ENCODE measurements at places on chromosomes 7 and 10. TPM values are rescaled to one million over a fixed set of nuclear protein-coding genes. Genes with fewer than 3 reads are reported as not detected.
A peak's percentile ranks its signal among the peaks of the same experiment; 100 is the strongest.

NOM1 gene
- total RNA-seq = 18.1 TPM

TAS2R5 gene
- not detected for total RNA-seq

HABP2 gene
- total RNA-seq = not detected

LIPJ gene
- under 0.01 TPM for total RNA-seq

MYH16 gene
- 1.1 TPM for total RNA-seq

SAMD9L gene
- 25.9 TPM for total RNA-seq

TSPAN13 gene
- 5.5 TPM for total RNA-seq

INA gene
- total RNA-seq = 7.9 TPM

AOAH gene
- not detected for total RNA-seq

CLDN4 gene
- 1.2 TPM for total RNA-seq

GSTO2 gene
- 2.3 TPM for total RNA-seq

SNX10 gene
- 31.1 TPM for total RNA-seq

FAM149B1 gene
- 13.6 TPM for total RNA-seq

- DNase-seq = peak; percentile 48
Observed at GRCh38 chr10:32054094-32054493, 2.1 kb downstream of the KIF5B start.

DNA sequence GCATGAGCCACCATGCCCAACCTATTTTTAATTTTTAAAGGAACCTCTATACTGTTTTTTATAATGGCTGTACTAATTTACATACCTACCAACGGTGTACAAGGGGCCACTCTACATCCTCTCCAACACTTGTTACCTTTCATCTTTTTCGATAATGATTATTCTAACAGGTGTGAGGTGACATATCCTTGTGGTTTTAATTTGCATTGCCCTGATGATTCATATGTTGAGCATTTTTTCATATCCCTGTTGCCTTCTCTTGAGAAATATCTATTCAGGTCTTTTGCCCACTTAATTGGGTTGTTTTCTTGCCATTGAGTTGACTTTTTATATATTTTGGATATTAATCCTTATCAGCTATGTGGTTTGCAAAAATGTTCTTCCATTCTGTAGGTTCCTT, 167.0 kb downstream of the CTTNBP2 start:
- no peak for DNase-seq

GRCh38 chr10:14553448-14553847, 221.2 kb downstream of the FAM107B start:
- peak; percentile 47 for DNase-seq

GRCh38 chr10:62742536-62743061, 61.9 kb upstream of the ADO start:
- DNase-seq = no peak

GRCh38 chr7:94332571-94332970, 62.1 kb upstream of the COL1A2 start:
- no peak for DNase-seq

- DNase-seq = peak; percentile 95
Observed at GRCh38 chr10:33664070-33664469, 329.6 kb upstream of the NRP1 start.

- DNase-seq = no peak
Observed at GRCh38 chr10:112261281-112261822, 21.8 kb upstream of the TECTB start.

- no peak for DNase-seq
Observed at GRCh38 chr10:74743401-74743800, 83.0 kb upstream of the KAT6B start.

- DNase-seq = no peak
Observed at GRCh38 chr7:12269100-12269895, 58.2 kb downstream of the TMEM106B start.

DNA sequence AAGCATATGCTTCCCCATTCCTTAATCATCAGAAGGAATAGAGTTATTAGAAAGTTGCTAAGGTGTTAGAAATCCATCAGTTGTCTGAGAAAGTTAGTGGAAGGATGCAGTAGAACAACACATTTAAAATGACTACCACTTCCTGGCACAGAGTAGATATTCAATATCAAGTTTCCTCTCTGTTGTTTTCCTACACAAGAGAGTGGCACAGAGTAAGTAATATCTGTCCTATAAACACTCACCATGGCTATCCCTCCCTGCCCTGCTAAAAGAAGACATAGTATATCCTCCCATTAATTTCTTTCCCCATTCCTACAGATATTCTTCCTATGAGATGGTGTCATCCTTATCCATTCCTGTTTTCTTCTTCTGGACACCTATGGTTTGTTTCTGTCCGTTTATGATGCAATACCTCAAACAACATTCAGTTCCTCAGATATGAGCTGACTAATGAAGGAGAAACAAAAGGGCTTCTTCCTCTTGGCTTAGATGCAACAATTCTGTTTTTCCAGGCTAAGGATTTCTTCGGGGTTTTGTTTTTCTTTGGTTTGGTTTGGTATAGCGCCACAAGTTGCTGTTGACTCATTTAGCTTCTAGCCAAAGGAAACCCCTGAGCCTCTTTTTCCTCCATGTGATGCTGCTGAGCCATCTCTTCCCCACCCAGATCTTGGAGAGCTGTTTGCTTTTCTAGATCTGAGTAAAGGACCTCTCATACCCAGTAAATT, 32.9 kb upstream of the BPGM start:
- peak; percentile 95 for DNase-seq

- DNase-seq = no peak
Observed at GRCh38 chr7:128755075-128755818, 16.1 kb downstream of the CALU start.

DNA sequence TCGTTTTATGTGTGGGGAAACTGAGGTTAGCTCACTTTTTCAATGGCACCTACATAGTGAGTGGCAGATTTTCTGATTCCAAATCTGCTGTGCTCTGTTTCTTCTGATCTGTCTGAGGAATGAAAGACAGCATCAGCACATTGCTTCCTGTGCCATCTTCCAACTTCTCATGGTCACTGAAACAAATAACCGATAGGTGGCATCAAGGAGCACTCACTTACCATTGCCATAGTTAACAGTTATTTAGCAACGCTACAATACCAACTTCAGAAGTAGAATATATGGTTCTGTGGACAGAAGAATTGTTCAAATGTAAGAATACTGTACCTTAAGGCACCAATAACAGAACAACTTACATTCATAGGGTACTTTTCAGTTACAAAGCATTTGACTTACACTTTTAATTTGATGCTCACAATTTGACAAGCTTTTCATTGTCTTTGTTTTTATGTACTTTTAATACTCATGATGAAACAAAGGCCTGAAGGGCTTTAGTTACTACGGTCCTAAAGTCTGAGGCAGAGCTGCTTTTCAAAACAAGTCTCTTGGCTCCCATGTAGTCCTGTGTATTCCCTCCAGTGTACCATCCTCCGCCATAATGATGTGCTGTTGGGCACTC, 228.9 kb upstream of the TCF7L2 start:
- peak; percentile 53 for DNase-seq

DNA sequence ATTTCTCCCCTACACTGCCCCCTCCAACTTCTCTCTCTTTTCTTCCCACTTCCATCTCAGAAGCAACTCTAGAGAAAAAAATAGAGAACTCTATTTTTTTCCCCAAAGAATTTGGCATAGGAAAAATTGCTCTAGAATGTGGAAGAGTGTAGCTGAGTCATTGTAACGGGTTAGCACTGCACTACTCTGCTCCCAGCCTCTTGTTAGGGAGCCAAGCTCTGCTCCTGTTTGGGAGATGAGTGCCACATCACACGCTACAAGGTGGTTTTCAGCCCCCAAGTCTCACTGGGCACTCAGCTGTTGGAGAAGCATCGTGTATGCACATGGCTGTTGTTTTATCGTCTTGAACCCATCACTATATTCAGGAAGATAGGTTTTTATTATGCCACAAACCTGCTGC, 136.4 kb downstream of the BMPER start:
- peak; percentile 74 for DNase-seq

DNA sequence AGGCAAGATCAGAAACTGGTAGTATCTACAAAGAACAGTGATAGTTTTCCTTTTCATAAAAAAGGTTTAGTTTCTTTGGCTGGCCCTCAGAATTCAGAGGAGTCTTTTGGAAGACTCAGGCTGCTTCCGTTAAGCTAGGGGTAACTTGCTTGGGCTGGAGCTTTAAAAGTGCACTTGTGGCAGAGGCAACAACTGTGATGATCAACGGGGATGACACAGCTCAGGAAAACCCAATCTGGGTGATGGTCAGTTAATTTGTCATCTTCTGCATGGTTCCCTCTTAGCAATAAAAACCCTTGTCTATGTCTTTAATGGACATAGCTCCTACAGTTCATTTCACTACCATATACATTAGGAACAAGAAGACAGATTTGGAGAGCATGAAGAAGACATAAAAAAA, 46.7 kb downstream of the SGMS1 start:
- DNase-seq = no peak

GRCh38 chr7:77571801-77572200, 34.7 kb downstream of the PTPN12 start:
- no peak for DNase-seq

GRCh38 chr7:111045449-111045848, 45.5 kb upstream of the LRRN3 start:
- no peak for DNase-seq

- no peak for DNase-seq
Observed at GRCh38 chr10:7150349-7150748, 260.5 kb downstream of the SFMBT2 start.

- no peak for DNase-seq
Observed at GRCh38 chr10:70616761-70617160, 14.2 kb upstream of the PRF1 start.

DNA sequence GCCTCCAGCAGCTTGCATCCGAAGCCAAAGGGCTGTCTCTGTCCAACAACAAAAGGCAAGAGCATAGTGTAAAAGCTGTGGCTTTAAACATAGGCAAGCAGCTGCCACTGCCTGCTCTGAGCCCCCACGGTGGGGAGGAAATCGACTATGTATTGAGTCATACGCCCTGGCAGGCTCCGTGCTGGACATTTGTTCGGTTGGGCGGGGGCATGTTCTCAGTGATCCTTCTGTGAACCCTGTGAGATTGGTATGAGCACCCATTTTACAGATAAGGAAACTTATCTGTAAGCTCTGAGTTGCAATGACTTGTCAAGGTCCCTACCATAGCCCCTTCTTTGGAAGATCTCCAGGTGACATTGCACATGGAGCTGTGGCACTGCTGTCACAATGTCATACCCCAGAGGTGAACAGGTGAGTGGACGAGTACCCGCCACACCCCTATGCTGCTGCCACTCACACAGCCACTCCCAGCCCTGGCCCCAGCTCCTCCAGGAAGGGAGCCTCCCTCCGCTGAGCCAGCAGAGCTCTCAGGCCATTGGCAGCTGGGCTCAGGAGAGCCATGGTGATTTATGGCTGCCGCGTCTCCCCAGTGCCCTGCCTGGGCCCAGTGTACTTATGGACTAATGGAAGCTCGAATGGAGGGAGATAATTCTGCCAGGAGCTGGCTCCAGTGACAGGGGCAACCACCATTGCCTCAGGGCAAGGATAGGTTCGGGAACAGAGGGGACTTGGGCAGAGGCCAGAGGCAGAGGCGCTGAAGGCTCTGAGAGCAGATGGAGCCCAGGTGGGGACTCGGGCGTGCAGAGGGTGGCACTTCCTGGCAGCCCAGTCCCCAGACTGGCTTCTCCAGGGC, 43.7 kb downstream of the UNC5B start:
- DNase-seq = peak; percentile 93

DNA sequence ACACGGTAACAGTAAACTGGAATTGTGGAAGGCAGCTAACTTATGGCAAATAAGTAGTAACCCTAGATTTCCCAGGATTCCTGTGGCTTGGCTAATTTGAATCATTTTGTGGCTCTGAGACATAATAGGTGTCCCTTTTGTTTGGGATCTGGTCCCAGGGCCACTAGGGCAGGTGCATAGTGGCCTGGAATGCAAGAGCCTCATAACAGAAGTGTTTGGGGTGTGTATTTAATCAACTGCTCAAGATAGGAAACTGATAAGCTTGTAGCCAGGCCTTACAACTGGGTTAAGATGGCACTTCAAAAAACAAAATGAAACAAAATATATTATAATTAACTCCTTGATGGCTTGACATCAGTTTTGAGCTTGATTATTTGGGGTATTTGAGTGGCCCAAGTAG, 541.8 kb downstream of the ETV1 start:
- no peak for DNase-seq

DNA sequence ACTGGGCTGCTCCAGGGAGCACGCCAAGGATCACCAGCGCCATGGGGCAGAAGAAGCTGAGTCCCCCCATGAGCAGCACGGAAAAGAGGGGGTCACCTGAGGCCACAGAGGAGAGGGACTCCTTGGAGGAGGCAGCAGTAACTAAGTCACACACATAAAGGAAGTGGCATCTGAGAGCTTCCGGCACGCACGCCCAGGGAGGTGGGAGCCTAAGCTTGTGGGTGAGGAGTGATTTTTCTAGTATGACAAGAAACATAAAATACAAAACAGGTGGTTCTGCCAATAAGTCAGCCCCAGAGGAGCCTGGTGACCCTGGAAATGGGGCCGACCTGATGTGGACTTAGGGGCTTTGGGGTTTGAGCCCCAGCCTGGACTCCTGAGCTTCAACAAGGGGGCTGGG, 60.8 kb downstream of the CARD11 start:
- no peak for DNase-seq

- DNase-seq = no peak
Observed at GRCh38 chr7:49812534-49812933, 39.1 kb downstream of the VWC2 start.

All from RPMI7951 (cell line).